ENCODE measurements at places on chromosomes 3 and 15.

DNA sequence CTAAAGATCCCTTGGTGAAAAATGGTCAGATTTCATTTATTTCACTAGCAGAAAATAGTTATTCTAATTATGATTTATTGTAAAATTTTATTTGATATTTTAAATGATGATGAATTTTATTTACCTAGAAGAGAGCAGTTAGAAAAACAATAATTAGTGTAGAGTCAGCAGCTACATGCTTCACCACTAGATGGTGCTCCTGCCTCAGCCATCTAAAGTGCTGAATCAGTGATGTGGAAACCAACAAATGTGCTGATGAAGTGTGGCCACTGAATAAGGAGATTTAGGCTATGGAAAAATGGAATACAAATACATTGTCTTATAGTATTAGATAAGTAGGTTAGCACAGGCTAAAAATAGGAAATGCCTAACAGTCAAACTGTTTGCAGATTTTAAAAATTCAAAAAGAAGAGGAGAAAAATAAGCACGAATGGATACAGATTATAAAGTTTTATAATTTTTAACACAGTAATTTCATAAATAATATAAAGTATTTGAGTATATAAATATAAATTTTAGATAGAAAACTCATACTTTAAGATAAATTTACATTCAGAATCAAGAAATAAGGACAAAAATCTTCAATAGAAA, 109.8 kb downstream of the PPP2R3A start:
- peak; percentile 40 for DNase-seq

DNA sequence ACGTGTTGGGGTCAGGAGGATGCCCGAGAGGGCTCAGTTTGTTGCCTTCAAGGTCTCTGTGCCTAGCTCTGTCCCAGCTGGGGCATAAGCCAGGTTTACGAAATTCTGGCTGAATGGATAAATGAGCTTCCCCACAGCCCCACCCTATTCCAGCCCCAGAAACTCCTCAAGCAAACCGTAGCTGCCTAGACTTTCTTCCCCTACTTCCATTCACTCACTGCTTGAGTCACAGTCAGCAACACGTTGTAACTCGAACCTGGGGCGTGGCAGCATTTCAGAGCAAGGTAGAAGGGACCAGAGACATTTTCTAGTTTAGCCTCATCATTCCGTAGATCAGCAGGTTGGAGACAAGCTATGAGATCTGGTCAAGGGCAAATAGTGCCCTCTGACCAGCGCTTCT, 24.2 kb downstream of the NMNAT3 start:
- no peak for DNase-seq

- DNase-seq = no peak
Measured at GRCh38 chr3:59811160-59811559, 761.3 kb upstream of the CFAP20DC start.

GRCh38 chr3:46713050-46713897, 4.4 kb downstream of the PRSS50 start:
- DNase-seq = no peak

- DNase-seq = no peak
Measured at GRCh38 chr15:26421065-26421464, 351.8 kb downstream of the GABRB3 start.

- DNase-seq = no peak
Measured at GRCh38 chr3:43010638-43011037, 31.5 kb downstream of the GASK1A start.

DNA sequence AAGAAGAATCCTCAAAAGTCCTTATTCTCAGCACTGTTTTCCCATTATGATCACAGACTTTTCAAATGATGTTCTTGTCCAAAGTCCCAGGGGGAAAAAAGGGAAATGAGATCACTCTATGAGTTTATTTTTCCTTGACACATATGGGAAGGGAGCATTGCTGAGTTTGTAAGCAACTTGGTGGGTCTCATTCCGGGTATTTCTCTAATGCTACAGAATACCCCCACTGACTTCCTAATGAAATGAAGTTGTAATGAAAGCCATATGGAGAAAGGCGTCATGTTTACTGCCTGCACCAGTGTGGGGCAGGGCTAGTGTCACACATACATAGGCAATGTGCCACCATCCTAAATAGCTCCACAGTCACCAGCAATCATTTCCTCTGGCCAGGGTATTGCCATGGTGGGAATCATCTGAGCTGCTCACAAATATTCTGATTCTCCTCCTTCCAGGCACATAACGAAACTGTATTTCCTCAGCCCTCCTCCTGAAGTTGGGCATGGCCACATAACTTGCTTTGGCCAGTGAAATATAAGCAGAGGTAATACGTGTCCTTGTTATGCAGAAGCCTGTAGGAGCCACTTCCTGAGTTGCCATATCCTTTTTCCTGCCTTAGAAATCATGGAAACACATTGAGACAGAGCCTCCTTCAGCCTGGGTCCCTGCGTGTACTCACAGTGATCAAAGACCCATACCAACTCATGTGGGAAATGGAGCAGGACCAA, 41.0 kb upstream of the C15orf61 start:
- DNase-seq = no peak

DNA sequence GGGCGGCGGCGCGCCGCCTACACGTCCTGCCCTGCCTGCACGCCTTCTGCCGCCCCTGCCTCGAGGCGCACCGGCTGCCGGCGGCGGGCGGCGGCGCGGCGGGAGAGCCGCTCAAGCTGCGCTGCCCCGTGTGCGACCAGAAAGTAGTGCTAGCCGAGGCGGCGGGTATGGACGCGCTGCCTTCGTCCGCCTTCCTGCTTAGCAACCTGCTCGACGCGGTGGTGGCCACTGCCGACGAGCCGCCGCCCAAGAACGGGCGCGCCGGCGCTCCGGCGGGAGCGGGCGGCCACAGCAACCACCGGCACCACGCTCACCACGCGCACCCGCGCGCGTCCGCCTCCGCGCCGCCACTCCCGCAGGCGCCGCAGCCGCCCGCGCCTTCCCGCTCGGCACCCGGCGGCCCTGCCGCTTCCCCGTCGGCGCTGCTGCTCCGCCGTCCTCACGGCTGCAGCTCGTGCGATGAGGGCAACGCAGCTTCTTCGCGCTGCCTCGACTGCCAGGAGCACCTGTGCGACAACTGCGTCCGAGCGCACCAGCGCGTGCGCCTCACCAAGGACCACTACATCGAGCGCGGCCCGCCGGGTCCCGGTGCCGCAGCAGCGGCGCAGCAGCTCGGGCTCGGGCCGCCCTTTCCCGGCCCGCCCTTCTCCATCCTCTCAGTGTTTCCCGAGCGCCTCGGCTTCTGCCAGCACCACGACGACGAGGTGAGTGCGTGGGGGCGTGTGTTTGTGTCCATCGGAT, 602 bp downstream of the TRIM71 start:
- DNase-seq = no peak

- no peak for DNase-seq
Measured at GRCh38 chr3:186070996-186071395, 37.9 kb downstream of the ETV5 start.

- no peak for DNase-seq
Measured at GRCh38 chr15:94238539-94239118, 7.3 kb downstream of the MCTP2 start.

DNA sequence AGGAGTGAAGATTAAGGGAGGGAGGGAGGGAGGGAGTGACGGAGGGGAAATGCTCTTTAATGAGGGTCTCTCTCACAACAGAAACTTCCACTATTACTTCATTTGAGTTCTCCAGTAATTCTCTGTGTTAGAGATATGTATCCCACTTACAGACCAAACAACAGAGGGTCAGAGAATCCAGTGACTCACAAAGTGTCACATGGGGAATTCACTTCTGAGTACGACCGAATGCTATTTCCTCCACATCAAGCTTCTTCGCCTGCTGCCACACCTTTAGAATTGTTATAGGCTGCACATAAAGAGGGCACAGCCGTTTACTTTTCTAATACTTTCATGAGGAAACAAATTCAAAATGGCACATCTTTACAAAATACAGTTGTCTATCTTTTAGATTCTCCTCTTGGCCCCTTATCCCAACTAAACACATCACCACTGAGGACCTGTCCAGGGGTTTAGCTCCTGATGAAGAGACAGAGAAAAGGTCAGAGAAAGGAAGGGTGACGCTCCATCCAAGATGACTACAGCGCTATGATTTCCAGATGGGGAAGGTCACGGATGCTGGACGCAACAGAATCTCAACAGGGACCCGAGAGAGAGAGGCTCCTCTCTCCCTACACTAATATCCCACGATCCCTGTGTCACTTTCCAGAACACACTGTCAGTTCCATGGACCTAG, 119.0 kb downstream of the XXYLT1 start:
- no peak for DNase-seq

GRCh38 chr3:186277268-186277909, 84.6 kb downstream of the DGKG start:
- DNase-seq = no peak

DNA sequence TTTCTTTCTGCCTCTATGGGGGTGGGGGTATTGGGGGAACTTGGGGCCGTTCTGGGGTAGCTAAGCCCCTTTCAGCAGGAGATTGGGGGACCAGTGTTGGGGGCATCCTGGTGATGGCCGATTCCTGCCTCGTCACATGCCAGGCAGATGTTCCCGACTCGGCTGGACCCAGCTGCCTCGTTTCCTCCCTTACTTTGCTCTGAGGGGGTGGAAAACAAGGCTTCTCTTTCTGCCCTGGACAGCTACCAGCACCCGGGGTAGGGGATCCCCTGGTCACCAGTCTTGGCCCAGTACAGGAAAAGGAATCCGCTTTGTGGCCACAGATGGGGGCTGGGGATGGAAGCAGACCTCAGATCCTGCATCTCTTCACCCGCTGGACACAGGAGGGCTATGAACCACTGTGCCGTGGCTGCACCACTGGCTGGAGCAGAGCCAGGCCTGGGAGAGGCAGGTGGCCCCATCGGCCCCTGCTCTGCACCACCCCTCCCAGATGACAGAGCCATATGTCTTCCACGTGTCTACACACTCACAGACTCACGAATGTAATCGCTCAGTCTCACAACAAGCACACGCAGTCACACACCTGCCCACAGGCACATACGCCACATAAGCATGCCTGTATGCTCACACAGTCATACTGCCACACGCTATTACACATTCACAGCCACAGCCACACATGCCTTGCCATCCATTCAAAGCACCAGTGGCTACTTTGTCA, 12.4 kb downstream of the SNX33 start:
- no peak for DNase-seq

DNA sequence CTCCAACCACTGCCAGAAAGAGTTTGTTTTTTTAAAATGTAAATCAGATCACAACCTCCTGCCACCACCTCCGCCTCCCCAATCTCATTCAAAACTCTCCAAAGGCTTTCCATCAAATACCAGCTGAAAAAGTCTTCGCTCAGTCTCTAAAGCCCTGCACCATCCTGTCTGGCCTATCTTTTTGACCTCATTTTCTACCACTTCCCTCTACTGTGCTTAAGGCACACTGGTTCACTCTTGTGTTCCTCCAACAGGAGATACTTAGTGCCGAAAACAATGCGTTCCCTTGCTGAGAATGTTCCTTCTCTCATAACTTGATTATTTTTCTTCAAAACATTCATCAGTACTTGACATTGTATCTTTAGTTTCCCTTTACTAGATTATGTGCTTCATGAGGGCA, 3.5 kb downstream of the BTBD1 start:
- DNase-seq = no peak

DNA sequence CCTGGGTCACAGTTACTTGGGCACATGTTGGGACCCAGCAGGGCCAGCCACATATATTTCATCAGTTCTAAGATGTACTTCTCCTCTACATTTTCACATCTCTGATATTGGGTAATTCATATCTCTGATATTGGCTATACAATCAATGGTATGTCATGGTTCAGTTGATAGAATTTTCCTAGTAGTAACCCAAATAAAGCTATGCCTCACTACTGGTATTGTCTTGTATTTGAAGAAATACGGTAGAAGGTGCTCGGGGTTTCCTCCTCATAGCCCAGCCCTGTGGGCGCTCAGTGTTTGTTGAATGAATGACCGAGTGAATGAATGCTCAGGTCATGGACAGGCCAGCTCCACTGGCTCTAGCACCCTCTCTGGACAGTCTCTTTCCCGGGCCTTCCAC, 94.1 kb downstream of the RAB11A start:
- DNase-seq = no peak

GRCh38 chr3:143170074-143170473, 50.5 kb downstream of the CHST2 start:
- no peak for DNase-seq

DNA sequence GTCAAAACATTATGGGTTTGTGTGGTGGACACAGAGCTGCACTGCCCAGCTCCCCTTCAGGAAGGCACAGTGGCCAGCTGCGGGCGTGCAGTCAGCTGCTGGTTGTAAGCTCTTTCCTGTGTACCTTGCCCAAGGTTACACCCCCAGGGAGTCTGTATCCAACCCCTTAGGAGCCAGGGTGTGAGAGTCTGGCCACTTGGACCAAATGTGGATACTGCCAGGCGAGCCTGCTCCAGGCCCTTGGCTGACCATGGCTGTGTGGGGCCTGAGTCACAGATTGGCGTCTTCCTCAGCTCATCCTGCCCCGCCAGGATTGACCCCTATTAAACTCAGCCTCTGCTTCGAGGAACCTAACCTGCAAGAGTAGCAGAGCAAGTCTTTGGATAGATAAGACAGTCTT, 56.9 kb downstream of the ABHD5 start:
- no peak for DNase-seq
